ENCODE measurements at places on chromosomes 7 and 10. TPM values are rescaled to one million over a fixed set of nuclear protein-coding genes. Genes with fewer than 3 reads are reported as not detected.

Gene AP4M1
- 31.5 TPM for total RNA-seq

Gene PDK4
- 0.42 TPM for total RNA-seq

Gene AKR1C1
- 0.90 TPM for total RNA-seq

Gene GPR85
- 0.13 TPM for total RNA-seq

Gene GTF2IRD2
- total RNA-seq: 13.4 TPM

Gene AASS
- total RNA-seq: 104 TPM

GRCh38 chr7:90843472-90843871 lies 247.4 kb downstream of the CDK14 start:
- no peak for DNase-seq

- DNase-seq: no peak
Observed at GRCh38 chr7:125526092-125526491, 596.5 kb upstream of the POT1 start.

- DNase-seq: no peak
Observed at GRCh38 chr7:87599336-87599735, 1.3 kb downstream of the ABCB1 start.

DNA sequence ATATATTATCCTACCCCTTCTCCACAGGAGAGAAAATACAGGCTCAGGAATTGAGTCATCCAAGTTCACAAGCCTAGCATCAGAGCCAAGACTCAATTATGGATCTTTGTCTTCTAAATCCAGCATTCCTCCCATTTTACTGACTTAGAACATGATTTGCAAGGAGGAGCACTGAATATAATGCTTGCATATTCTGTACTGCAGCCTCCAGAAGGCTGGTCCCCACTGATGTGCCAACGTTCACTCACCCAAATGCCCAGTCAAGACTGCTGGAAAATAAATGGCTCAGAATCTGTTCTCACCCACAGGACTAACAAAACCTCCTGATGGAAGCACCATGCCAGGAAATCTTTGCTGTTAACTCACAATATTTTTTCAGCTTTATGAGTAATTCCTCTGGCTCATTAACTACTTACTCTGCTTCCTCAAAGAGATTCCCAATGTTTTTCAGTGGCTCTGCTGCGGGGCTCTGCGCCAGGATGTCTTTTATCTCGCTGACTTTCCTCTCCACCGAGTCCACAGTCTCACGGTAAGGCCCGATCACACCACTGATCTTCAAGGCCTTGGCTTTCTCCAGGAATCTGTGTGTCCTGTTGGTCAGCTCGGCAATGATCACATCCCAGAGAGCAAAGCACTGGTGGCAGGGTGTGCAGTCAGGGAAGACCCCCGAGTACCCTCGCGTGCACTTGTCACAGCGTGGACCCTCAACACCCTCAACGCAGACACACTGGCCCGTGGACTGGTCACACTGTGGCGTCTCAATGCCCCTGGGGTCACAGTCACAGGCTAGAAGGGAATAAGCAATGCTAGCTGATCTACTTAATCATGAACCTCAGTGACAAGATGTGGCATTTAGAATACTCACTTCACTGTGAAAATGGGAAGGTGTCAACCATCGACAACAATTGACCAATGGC lies 48.8 kb downstream of the DLD start:
- no peak for DNase-seq

- DNase-seq: peak; percentile 93
Observed at GRCh38 chr7:47254081-47254977, 327.6 kb downstream of the TNS3 start.

- peak; percentile 39 for DNase-seq
Observed at GRCh38 chr7:1853986-1854865, 184.1 kb downstream of the ELFN1 start.

- no peak for DNase-seq
Observed at GRCh38 chr7:29306319-29306991, 111.9 kb downstream of the CHN2 start.

DNA sequence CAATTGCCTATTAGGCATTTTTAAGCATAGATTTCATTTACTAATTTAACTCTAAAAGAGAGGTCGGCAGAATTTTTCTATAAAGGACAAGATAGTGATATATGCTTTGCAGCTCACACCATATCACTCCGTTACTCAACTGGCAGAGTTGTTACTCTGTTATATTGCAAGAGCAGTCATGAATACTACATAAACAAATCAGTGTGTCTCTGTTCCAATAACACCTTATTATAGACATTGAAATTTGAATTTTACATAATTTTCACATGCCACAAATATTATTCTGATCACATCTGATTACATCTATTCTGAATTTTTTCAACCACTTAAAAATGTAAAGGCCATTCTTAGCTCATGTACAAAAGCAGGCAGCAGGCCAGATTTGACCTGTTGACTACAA lies 853.9 kb upstream of the LRRTM3 start:
- no peak for DNase-seq

DNA sequence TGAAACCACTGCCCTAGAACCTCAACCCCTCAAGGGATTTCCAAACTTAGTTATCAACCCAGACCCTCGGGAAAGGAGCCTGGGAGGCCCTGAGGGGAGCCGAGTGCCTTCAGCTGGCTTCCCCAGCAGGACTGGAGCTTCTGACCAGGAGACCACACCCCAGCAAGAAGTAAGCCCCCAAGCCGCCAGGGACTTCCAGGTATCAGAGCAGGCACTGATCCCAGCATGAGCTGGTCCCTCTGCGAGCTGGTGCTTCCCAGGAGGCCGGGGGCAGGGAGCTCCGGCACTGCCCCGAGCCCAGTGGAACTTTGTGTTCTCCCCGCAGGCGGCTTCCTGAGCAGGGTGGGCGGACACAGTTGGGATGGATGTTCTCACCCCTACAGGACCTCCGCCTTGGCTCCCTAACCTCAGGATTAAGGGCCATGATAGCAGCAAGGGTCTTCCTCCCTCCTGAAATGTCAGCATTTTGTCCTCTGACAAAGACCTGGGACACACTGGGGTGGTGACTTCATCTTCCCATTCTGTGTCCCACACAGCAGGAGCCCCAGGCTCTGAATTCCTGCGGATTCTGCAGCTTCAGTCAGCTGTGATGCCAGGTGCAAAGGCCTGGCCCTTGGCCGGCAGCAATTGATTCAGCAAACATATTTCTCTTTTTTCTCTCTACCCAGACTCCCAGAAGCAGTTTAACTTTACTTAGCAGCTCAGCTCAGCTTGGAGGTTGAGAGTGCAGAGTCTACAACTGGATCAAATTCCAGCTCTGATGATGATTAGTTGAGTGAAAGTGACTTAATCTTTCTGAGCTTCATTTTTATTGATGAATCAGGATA lies 11.6 kb downstream of the ATP6V0E2 start:
- DNase-seq: peak; percentile 81

- DNase-seq: peak; percentile 71
Observed at GRCh38 chr10:94006591-94007550, 13.1 kb downstream of the PLCE1 start.

DNA sequence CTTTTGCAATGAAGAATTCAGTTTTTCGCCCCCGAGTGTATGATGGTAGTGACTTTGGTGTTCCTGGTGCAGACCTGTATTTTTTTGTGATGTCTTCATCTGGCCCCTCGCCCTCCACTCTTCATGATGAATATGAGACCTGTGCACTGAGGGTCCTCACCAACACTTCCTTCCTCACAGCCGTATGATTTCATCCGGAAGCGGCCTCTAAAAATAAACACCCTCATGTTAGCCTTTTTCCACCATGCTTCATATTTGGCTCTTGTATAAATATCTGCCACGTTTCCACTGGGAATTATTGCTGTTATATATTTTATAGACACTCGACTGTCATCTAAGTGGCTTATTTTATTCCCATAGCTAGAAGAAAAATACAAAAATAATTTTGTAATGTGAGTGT lies 160.4 kb downstream of the MGMT start:
- DNase-seq: no peak

- DNase-seq: peak; percentile 80
Observed at GRCh38 chr10:78981970-78982281, 86.8 kb upstream of the ZMIZ1 start.

DNA sequence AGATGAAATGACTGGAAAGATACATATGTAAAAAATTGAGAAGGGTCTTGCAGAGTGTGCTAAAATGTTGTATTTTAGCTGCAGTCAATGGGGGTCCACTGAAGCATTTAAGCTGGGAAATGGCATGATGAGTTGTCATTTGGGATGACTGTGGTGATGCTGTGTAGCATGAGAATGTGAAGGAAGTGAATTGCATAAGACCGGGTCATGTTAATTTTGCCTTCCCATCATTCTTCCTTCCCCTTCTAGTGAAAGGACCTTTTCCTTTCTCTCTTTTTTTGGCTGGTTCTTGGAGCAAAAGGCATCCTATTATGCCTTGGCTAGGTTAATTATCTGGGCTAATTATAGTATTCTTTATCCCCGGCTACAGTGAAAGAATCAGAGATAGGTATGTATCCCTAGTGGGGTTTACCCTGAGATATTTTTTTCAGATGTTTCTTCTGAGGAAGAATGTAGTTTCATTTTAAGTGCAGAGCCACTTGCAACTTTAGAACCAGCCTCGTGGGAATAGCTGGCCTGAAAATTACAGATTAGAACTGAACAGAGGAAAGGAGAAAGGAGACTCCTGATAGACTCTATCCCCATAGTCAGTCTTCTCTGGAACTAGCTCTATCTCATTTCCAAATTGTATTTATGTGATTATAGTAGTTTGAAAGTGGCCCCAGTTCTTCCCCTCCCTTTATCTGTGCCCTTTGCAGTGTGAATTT lies 93.6 kb downstream of the HGF start:
- DNase-seq: no peak

DNA sequence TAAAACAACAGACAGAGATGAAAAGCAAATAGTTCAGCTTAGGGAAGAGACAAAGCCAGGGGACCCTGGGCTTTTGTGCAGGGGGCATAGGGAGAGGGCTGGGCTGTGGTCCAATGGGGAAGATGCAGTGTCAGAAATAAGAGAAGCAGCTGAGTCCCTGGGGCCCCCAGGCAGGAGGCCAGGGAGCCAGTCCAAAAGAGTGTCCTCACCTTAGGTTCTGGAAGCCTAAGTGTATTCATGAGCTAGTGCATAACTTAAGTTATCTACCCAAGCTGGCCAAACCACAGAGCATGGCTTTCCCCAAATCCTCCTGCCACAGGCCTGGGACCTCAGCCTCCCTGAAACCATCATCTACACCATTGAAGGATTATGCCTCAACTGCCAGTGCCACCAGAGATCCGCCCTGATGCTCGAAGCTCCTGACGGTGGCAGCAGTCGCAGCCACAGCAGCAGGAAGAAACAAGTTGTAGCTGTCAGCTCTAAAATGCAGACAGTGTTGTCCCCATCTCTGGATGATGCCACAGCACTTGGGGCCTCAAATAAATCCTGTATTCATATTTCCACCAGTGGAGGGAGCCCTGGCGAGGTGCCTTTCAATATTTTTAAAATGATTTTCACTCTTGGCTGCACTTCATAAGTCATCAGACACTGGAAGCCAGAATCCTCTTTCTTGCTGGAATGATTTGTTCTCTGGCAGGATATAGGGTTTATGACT lies 574.6 kb downstream of the GRID1 start:
- DNase-seq: peak; percentile 45

- no peak for DNase-seq
Observed at GRCh38 chr10:93565446-93565845, 1.0 kb upstream of the FFAR4 start.

DNA sequence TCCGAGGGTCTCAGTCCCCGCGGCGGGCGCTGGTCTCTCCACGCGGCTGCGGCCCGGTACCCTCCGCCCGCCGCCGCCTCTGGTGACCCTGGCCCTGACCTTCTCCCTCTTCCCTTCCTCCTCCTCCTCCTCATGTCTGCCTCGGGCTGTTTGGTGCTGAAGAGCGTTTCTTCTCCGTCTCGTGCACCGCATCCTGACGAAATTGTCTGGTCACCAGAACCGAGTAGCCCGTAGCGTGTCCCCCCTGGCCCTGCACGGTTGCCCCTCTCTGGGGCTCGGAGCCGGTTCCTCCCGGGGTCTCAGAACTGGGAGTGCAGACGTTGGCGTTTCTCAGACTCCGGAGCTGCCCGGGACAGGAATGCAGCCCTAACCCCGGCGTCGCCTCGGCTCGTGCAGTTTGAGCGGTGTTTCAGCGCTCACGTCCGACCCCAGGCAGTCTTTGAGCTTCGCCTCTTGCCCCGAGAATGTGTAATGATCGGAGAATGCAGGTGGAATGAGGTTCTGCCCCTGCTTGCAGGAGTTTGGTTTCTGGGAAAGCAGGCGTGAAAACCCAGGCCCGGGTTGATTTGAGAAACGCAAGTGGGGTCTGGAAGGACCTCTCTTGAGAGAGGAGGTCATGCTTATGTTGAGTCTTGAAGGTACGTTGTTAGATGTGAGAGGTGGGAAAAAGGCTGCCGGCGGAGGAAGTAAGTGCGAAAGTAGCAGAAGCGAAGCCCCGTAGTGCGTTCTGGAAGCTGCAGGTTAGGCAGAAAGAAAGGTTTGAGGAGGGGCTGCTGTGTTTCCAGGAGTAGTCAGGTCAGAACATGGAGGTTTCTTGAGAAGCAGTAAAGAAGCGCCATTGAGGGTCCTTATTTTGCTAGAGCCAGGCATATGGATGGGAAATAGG lies 743 bp downstream of the RBM17 start:
- DNase-seq: peak; percentile 84

- no peak for DNase-seq
Observed at GRCh38 chr10:90344226-90344625, 513.6 kb downstream of the HTR7 start.

- no peak for DNase-seq
Observed at GRCh38 chr7:123155571-123155970, 44.2 kb downstream of the SLC13A1 start.

DNA sequence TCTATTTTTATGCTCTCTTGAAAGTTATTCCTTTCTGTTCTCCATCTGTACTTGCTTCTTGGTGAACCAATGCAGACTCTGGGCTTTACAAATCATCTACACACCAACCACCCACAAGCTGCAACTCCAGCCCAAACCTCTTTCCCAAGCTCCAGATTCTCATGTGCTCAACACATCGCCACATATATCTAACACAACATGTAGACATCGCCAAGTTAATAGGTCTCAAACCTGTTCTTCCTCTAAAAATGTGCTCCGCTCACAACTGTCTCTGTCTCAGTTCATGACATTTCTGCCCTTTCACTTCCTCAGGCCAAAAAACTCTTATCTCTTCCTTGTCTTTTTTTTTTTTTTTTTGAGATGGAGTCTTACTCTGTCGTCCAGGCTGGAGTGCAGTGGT lies 95.7 kb upstream of the EEPD1 start:
- DNase-seq: no peak

Data from endodermal cell (in vitro differentiated cells).